ENCODE measurements at places on chromosomes 6 and 20. TPM values are rescaled to one million over a fixed set of nuclear protein-coding genes. Genes with fewer than 3 reads are reported as not detected.
A peak's percentile ranks its signal among the peaks of the same experiment; 100 is the strongest.

- DNase-seq: no peak
These were observed 98.8 kb upstream of the NXT1 start for GRCh38 chr20:23251779-23252178.

DNA sequence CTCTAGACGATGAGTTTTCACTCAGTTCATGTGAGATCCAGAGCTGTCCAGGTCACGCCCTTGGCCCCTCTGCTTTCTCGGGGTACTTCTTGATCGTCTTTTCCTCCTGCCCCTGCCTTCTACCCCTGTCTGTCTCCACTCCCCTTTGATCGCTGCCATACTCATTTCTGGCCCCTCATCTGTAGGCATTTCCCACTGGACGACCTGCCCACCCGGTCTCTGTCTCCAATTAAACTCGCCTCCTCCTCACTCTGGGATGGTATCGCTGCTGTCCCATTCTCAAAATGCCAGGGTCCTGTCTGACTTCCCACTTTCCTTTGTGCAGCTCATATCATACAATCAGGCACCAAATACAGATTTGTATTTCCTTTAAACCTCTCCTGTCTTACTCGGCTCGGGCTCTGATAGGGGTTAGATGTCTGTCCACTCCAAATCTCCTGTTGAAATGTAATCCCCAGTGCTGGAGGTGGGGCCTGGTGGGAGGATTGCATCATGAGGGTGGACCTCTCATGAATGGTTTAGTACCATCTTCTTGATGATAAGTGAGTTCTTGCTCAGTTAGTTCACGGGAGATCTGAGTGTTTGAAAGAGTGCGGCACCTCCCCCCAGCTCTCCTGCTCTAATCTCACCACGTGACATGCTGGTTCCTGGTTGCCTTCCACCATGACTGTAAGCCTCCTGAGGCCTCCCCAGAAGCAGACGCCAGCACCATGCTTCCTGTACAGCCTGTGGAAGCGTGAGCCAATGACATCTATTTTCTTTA lies 3.5 kb upstream of the SYNJ2 start:
- DNase-seq: no peak

GRCh38 chr6:56399672-56400263 lies 152.4 kb upstream of the COL21A1 start:
- DNase-seq: no peak

DNA sequence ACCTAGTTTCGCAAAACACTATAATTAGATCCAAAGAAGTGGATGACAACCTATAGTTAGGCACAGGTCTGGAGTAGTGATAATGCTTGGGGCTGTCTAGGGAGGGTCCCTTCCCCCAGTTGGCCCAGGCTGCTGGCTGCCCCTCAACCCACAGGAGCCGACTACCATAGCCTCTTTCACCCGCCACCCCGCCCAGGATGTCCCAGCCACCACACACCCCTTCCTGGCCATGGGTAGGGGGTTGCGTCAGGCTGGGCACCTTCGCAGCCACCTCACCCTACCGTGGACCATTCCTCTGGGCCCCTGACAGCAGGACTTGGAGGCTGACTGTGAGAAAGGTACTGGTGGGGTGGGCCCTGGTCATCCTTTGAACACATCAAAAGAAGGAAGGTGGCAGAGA lies 8.5 kb downstream of the TFEB start:
- DNase-seq: no peak

DNA sequence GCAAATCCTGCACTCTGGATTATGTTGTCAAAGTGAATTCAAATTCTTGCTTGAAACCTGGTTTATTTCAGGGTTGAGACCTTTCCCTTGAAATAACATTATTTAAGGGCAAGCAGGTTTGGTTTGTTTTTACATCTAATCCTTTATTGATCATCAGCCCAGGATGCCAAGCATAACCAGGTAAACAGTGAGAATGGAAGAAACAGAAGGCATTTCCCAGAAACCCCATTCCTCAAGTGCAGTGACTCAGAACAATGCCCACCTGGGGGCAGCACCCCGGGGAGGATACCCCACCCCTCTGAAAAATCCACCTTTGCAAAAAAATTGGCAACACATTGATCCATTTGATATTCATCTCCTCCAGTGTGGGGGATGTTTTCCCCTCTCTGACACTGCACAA lies 32.5 kb downstream of the POFUT1 start:
- no peak for DNase-seq

GRCh38 chr20:19885939-19886660 lies 128.0 kb downstream of the RIN2 start:
- no peak for DNase-seq

- no peak for DNase-seq
These were observed 50.3 kb downstream of the CD40 start for GRCh38 chr20:46168438-46168837.

DNA sequence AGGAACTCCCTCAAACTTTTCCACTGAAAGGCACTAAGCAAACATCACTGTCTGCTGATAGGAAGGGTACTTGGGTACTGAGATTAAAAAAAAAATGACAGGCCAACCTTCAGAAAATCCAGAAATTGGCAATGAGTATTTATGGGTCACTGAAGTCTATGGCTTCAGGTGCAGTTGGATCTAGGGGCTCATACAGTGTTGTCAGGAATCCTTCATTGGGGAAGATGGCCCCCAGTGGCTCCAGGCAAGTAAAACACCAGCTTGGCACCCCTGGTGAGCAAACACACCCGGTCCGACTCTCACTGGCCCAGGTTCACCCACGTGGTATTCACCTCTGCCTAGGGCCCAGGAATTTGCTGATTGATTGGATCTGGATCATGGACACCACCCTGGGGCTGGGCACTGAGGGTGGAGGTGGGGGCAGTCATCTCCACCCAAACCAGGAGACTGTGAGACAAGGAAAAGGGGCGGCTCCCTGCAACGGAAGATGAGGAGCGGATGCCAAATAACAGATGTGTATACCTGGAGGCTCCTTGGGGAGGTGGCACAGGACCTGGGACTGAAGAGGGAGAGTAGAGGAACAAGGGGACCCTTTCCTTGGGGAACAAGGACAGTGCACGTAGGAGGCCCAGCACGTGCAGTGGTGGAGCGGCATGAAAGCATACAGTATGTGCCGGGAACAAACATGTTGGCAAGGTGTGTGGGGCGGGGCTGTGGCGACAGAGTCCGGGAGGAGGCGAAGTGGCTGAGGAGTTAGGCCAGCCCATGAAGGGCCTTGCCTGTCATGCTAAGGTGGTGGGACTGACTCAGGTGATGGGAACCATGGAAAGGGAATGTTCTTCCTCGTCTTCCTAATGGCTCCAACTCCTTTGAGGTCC lies 4.7 kb downstream of the SLC2A10 start:
- no peak for DNase-seq

DNA sequence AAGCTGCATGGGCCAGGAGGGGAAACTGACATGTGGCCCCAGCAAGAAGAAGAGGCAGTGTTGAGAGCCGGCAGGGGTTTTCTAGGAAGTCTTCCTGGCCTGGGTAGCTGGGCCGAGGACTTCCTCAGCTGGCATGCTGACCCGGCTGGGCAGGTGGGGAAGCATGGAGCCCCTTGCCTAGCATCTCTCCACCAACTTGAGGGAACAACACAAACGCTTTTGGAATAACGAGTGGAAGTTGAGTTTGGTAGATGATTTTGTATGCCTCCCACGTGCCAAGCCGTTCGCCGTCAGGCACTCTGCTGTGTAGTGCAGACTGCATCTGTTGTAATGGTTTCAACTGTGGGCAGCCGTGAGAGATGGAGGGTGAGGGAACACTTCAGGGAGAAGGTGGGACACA lies 7.3 kb downstream of the TMEM181 start:
- DNase-seq: no peak

DNA sequence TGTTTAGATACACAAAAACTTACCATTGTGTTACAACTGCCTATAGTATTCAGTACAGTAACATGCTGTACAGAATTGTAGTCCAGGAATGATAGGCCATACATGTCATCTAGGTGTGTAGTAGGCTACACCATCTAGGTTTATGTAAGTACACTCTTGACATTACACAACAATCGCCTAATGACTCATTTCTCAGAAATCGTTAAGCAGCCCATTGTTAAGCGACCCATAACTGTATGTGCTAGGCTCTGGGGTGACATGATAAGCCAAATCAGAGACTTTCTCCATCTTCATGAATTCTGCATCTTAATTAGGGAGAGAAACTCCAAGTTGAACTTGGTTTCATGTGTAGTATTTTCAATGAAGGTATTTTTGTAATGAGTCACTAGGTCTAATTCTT lies 17.2 kb downstream of the STK35 start:
- DNase-seq: no peak

- DNase-seq: no peak
These were observed 9.3 kb downstream of the RAET1E start for GRCh38 chr6:149888659-149889058.

DNA sequence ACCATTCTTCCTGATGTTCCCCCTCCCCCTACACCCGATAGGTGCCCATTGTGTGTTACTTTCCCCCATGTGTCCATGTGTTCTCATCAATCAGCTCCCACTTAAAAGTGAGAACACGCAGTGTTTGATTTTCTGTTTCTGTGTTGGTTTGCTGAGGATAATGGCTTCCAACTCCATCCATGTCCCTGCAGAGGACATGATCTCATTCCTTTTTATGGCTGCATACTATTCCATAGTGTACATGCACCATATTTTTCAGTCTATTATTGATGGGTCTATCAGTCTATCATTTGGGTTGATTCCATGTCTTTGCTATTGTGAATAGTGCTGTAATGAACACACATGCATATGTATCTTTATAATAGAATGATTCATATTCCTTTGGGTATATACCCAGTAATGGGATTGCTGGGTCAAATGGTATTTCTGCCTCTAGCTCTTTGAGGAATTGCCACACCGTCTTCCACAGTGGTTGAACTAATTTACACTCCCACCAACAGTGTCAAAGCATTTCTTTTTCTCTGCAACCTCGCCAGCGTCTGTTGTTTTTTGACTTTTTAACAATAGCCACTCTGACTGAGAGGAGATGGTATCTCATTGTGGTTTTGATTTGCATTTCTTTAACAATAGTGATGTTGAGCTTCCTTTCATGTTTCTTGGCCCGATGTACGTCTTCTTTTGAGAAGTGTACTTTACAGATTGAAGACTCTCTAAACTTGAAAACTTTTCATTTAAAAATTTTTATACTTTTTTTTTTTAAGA lies 41.0 kb upstream of the GCNT2 start:
- no peak for DNase-seq

DNA sequence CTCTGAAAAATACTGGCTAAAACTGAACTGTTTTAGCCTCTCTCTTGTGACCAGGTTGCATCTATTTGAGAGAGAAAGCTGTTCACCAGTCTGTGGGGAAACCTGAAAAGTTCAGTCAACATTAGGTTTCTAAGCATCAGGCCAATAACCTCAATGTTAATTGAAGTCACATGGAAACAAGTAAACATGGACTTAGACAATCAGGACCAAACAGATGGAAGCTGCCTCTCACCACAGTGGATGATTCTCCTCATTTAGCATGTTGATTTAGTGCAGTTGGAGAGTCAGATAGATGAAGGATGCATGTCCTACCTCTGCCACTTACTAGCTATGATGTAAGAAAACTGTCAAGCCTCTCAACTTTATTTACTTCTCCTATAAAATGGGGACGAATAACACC lies 18.2 kb downstream of the SCGN start:
- DNase-seq: no peak

GRCh38 chr20:63364801-63365585 lies 3.8 kb upstream of the CHRNA4 start:
- DNase-seq: no peak

DNA sequence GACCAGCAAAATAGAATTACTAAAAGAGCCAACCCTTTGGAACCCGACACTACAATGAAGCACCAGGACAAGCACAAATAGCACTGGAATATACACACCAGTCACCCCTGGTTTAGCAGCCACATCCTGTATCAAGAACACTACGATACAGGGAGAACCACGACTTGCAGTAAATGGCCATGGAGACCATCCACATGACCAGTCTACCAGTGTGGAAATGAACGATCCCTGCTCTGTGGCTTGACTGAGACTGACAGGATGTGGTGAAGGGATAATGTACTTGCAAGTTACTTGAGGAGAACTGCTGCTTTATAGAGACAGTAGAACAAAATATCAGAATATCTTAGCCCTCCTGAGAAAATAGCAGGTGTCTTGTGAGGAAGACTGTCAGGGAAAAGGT lies 169.6 kb downstream of the COL9A1 start:
- DNase-seq: no peak

DNA sequence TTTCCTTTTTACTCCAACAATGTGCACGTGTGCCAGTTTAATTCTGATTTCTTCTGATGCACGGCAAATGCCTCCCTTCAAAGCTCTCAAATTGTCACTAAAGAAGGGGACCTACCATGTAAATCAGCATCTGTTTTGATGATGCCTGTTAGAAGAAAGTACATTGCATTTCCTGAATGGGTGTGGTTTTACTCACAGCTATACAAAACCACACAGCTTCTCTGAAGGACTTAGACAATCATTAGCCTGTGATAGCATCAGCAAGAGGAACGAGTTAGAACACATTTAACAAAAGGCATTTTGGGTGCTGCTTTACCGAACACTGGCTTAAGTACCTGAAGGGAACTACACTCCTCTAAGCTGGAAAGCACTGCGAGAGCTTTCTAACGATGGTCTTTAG lies 109.4 kb downstream of the ATXN1 start:
- DNase-seq: no peak

DNA sequence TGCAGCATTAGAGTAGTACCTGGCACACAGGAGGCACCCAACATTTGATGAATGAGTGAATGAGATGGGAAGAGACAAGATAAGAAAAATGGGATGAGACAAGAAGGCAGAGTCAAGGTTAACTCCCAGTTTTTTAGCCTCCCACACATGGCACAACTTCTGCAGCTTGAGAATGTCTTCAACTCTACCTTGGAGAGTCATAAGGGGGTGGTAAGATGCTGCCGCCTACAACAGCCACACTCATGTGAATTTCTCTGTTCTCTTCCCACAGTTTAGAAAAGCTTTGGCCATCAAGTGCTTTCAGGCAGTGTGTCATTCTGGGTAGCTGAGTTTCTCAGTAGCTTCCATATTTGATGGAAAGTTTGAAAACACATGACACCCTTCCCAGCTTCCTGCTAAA lies 19.5 kb upstream of the GPR6 start:
- DNase-seq: no peak

- no peak for DNase-seq
These were observed 3.5 kb downstream of the GATA5 start for GRCh38 chr20:62472138-62472940.

GRCh38 chr6:321158-321438 lies 28.8 kb downstream of the DUSP22 start:
- DNase-seq: no peak

GRCh38 chr20:5126512-5127203 lies at the start of gene CDS2:
Gene CDS2 (plus strand): TSS chr20:5127008. CDS start chr20:5127093, 85 bp downstream.
- DNase-seq: peak; percentile 99

- no peak for DNase-seq
These were observed 392.4 kb downstream of the TAF4 start for GRCh38 chr20:61673152-61673847.

DNA sequence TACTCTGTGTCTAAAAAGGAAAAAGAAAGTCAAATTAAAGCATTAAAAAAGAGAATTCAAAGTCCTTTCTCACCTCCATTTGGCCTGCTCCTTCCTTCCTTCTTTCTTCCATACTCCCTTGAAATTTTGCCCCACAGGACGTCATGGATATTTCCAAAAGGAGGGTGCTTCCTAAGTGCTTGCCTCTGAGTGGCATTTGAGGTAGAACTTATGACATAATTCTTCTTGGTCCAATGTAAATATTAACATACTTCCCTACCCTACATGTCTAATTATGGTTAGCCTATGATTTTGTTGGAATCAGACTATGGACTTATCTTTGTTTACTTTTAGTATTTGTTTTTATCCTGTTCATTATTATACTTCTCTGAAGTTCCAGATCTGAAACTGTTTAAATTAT lies 132.3 kb downstream of the PFDN4 start:
- no peak for DNase-seq

Gene MPC1
- total RNA-seq: 21.6 TPM

Gene MYMX
- not detected for total RNA-seq

Gene CST4
- total RNA-seq: 0.42 TPM

Gene CYP39A1
- 10.6 TPM for total RNA-seq

Gene ZKSCAN8
- 14.8 TPM for total RNA-seq

Measured in NCI-H460 (cell line).